ENCODE measurements at places on chromosomes 5 and 9.

GRCh38 chr5:141349917-141350619 lies at the start of gene PCDHGB1:
Gene PCDHGB1, plus strand, starts transcription at chr5:141350099. Its CDS starts 162 bp downstream, at chr5:141350261.
- no peak for DNase-seq

DNA sequence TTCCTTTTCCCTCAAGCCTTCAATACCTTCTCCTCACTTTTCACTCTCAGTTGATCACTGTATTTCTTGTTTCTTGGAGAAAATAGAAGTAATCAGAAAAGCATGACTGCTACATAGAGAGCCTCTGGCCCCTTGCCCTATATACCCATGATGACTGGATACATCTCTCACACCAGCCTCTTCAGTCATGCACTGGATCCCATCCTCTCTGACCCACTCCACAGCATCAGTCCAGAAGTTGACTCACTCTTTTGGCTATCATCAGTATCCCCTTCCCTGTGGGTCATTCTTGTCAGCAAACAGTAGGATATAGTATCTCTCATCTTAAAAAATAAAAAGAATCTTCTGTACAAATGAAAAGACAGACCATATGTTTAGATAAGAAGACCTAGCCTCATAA lies 32.9 kb downstream of the PTCD2 start:
- DNase-seq: no peak

DNA sequence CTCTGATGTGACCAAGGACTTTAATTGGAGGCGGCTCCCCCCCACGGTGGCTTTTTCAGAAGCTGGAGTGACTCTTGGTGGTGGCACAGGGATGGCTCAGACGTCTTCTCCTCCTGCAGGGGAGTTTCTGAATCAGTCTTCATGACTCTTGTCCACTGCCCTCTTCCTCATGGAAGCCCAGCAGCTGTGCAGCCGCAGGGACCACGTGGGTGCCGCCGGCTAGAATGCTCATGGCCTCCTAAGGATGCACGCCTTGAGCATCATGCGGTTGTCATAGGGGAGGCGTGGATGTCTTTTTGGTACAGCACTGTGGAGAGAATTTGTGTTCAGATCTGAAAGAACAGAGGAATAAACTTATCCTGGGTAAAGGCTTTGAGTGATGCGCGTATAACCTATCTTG lies 1.3 kb downstream of the TEX53 start:
- DNase-seq: no peak

GRCh38 chr9:16179566-16179965 lies 626.7 kb downstream of the CCDC171 start:
- peak; percentile 10 for DNase-seq

DNA sequence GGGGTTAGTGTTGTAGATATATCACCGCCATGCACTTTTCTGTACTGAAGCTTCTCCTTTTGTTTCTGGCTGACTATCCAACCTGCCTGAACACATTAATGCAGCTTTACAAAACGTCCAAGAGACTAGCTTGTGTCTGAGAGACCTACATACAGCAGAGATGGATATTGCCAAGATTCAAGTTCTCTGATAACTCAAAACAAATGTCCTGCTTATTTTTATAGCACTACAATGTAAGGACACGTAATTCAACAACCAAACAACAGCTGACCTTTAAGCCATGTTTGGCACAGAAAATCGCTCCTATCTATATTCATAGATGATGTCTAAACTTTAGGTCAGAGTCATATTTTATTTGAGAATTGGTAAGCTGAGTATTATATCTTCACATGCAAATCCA lies 76.2 kb upstream of the NTRK2 start:
- DNase-seq: no peak

DNA sequence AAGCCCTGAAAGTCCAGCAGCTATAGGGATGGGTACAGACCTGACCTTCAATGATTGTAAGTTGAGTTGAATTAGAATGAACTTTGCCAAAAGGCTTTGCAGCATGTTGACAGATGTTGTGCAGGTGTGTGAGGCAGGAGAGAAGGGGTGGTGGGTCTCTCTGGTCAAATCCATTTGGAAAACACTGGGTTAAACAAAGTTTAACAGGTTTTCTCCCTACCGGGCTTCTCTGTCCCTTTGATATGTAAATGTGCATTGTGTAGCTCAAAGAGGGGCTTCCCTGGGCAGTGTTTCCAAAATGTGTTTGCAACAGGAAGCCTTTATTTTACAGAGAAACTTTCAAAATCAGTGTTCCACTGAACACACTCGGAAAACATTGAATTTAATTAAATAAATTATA lies 72.1 kb upstream of the BRINP1 start:
- no peak for DNase-seq

GRCh38 chr9:84169240-84169639 lies 171.3 kb downstream of the SLC28A3 start:
- DNase-seq: no peak

DNA sequence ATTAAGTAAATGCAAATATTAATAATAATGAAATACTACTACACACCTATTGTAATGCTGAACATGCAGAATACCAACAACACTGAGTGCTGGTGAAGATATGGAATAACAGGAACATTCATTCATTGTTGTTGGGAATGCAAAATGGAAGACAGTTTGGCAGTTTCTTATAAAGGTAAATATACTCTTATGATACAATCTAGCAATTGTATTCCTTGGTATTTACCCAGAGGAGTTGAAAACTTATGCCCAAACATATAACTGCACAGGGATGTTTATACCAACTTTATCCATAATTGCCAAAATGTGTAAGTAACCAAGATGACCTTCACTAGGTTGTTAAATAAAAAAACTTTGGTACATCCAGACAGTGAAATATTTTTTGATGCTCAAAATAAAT lies 636.8 kb downstream of the PRR16 start:
- no peak for DNase-seq

DNA sequence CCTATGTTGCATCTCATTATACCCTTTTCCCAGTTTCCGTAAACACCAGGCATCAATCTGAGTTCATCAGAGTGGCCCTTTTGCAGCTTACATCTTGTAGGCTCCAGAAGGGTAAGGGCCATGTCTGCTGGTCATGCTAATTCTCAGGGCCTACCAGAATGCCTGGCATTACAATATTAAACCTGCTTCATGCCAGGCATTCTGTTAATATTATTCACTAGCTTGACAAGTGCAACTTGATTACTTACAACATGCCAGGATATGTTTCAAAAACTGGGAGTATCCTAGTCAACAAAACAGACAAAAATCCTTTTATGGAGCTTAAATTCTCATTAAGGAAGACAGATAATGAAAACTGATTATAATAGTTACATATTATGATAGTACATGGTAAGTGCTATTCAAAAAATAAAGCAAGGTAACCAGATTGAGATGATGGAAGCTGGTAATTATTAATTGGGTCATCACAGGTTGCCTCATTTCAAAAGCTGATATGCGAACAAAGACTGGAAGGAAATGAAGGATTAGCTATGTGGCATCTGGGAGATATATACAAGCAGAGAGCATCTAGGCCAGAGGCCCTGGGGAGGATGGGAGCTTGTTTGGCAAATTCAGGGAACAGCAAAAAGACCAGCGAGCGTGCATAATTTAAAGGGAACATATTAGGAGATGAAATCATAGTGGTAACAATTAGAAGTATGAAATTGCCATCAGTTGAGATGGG lies 406.3 kb downstream of the DMRT2 start:
- no peak for DNase-seq
